Hindlimb muscle (tissue), 1 donor: ENCODE measurements at places on chromosomes 16 and 17. TPM values are rescaled to one million over a fixed set of nuclear protein-coding genes. Genes with fewer than 3 reads are reported as not detected.

KRTAP16-1 gene
- not detected for polyA plus RNA-seq

HBA2 gene
- 1,686 TPM for polyA plus RNA-seq

CA4 gene
- polyA plus RNA-seq: 6.0 TPM

DNA sequence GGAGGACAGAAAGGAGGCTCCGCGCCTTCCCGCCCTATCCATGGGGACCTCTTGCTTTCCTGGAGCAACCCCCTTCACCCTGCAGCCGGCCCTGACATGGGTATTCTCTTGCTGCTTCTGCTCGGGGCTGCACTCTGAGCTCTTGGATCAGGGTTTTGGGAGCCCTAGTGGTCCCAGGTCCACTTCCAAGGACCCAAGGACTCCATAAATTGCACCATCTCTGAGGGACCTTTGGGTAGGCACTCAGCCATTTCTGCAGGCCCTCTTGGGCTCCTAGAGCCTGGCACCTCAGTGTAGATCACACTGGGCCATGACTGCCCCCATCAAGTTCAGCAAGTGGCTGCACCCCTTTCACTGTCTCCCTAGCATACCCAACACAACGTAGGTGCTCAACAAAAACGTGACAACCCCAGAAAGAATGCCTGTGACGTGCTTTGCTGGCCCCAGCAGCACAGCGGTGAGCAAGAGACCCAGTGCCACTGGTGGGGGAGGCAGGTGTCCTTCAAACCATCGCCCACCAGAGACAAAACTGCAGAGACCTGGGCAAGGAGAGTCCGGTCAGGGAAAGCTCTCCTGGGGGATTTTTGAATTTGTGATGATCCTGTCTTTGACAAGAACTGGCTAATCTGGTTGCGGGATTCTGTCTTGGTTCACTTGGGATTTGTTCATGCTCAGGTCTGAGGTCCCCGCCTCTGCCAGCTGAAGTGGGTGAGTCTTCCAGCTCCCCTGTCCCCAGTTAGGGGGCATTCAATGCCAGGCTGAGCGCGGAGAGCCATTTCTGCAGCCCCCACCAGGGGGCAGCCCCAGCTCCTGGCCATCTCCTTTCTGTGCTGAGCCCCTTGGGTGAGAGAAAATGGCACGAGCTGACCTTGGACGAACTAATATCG, 2.5 kb upstream of the RAB11FIP4 start:
- DNase-seq: no peak

DNA sequence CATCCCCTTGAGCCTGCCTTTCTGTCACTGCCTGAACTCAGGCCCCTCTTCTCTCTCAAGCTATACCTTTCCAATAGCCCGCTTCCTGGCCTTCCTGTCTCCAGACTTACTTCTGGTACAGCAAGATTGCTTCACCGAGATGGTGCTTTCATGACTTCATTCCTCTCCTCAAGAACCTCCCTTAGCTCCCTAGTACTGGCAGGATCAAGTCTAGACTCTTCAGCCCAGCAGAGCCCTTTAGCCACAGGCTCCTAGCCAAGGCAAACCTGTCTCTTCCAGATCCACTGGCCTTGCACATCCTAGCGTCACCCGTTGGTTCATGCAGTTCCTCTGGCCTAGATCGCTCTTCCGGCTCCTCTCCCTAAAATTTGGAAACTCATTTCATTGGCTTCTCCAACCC, 6.4 kb upstream of the ATP2A3 start:
- DNase-seq: no peak

DNA sequence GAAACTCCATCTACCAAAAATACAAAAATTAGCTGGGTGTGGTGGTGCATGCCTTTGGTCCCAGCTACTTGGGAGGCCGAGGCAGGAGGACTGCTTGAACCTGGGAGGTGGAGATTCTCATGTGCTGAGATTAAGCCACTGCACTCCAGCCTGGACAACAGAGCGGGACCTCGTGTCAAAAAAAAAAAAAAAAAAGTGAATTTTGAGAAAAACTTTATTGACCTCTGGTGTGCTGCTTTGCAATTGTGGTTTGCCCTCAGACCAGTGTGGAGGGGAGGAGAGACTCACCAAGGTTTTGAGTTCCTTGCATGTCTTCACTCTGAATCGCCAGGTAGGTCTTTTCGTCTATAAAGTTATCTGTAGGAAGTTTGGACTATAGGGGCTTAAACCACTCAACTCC, 145.2 kb downstream of the CPPED1 start:
- DNase-seq: no peak

- DNase-seq: no peak
These were observed 111.3 kb downstream of the C16orf78 start for GRCh38 chr16:49484936-49485335.

DNA sequence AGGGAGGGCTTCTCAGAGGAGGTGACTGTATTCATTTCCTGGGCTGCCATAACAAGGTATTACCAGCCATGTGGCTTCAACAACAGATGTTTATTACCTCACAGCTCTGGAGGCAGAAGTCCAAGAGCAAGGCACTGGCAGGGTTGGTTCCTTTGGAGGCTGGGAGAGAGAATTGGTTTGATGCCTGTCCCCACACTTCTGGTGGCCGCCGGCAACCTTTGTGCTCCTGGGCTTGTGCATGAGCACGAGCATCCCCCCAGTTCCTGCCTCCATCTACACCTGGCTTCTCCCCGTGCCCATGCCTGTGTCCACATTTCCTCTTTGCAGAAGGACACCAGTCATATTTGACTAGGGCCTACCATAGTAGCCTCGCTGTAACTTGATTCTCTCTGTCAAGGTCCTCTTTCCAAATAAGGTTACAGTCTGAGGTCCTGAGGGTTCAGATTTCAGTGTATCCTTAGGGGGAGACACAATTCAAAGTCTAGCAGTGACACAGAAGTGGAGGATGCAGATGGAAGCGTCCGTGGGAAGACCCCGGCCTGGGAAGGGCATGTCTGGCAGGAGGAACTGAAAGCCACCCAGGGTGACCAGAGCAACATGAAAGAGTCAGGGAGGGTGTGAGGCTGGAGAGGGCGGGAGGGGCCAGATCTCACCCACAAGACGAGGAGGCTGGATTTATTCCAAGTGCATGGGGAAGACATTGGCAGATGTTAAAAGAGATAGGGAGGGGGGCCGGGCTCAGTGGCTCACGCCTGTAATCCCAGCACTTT, 188.2 kb upstream of the HSBP1 start:
- no peak for DNase-seq

- no peak for DNase-seq
These were observed 103.5 kb downstream of the ABCC1 start for GRCh38 chr16:16052916-16053315.

GRCh38 chr17:29368926-29369325, 21.2 kb upstream of the TAOK1 start:
- no peak for DNase-seq

TAOK1 gene
- polyA plus RNA-seq: 29.9 TPM

SPNS2 gene
- 7.9 TPM for polyA plus RNA-seq

CDRT15 gene
- 0.86 TPM for polyA plus RNA-seq

DNA sequence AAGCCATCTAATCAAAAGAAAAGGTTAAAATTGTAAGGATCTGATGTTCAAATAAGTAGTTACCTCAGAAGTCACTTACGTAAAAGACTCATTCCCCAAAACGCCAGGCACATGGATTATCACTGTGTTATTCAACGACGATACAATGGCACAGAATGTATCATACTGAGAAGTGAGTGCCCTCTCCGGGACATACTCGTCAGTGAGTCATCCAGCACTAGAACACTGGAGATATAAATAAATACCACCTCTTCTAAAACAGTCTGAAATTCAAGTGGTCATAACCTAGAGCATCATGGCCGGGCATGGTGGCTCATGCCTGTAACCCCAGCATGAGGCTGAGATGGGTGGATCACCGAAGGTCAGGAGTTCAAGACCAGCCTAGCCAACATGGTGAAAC, 24.9 kb downstream of the USP31 start:
- no peak for DNase-seq

CHAD gene
- 4.4 TPM for polyA plus RNA-seq

- DNase-seq: no peak
These were observed 37.0 kb downstream of the FBXL20 start for GRCh38 chr17:39364236-39365025.

SYNGR3 gene
- 2.1 TPM for polyA plus RNA-seq

- no peak for DNase-seq
These were observed 3.9 kb downstream of the GFAP start for GRCh38 chr17:44911133-44912001.

CLEC3A gene
- not detected for polyA plus RNA-seq

GRCh38 chr16:2092866-2093265, 42.8 kb downstream of the PKD1 start:
- no peak for DNase-seq

TUBG1 gene
- 33.6 TPM for polyA plus RNA-seq

DNA sequence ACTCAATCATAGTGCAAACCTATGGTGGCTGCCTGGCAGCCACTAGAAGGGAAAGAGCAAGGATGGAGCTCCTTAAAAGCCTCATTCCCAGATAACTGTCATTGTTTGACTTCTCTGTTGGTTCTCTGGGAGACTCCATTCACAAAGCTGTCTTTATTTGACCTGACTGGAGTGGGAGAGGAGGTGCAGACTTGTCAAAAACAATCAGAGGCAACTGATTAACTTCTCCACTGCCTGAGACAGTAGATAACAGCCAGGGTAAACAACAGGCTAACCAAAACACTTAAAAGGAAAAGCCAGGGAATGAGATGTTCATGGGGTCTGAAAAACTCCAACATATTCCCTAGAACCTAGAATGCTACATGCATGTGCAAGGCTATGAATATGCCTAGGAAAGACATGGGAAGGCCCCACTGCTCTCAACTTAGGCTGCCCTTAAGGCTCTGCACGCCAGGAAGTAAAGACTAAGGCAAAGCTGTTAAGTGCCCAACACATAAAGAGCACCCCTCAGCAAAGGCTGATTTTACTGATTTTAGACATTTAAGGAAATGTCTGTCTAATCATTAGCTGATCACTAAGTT, 82.0 kb downstream of the TTC19 start:
- no peak for DNase-seq

GRCh38 chr16:23293016-23293415, 9.1 kb upstream of the SCNN1B start:
- DNase-seq: no peak

GRCh38 chr17:7548585-7549400, at the start of gene TNFSF12:
TNFSF12 (plus strand) TSS chr17:7549058; CDS start chr17:7549154, 96 bp downstream.
- peak; percentile 63 for DNase-seq

GLTPD2 gene
- polyA plus RNA-seq: 0.98 TPM

GRCh38 chr16:27390151-27390550, 11.8 kb upstream of the IL21R start:
- no peak for DNase-seq

DNA sequence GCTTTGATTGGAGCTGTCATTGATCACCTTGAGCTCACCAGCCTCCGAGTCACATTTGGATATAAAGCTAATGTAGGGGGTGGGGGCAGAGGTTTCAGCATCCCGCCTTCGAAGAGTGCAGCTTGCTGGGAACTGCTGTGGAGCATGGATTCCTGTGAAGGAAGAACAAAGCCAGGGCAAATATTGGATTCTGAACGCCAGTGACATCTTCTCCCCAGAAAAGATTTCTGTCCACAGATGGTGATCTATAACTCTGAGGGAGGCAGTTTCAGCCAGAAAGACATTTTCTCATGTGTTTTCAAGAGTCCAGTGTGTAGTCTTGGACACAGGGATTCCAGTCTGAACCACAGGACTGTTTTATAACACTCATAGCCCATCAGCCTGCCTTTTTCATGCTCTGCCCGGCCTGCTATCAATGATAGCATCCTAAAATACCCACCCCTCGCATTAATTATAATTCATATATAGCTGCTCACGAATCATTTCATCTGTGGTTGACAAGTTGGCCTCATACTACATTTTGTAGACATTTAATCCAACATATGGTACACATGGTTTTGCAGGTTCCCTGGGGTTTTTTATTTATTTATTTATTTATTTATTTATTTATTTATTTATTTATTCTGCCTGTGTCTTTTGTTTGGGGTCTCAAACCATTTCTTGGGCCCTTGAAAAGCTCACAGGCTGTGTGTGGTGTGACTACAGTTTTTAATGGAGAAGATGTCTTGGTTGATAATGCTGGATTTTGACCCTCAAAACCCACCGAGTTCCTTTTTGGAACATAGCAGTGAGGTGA, 47.1 kb upstream of the SALL1 start:
- DNase-seq: no peak

PLA2G10 gene
- 0.72 TPM for polyA plus RNA-seq

- no peak for DNase-seq
These were observed 73.5 kb downstream of the ZNF423 start for GRCh38 chr16:49782405-49782804.

HASPIN gene
- polyA plus RNA-seq: 6.2 TPM

SLC16A11 gene
- 0.50 TPM for polyA plus RNA-seq

GRCh38 chr17:35089586-35090296, 26.2 kb upstream of the RFFL start:
- DNase-seq: no peak

TXNDC17 gene
- polyA plus RNA-seq: 39.6 TPM
